CD4-positive, alpha-beta T cell treated with Interleukin-12 subunit alpha and Interleukin-12 subunit beta, for 1 hour (primary cell): ENCODE measurements at places on chromosomes 16 and 17.

- DNase-seq, result no peak
Observed at GRCh38 chr17:12727881-12728280, 61.4 kb upstream of the ARHGAP44 start.

DNA sequence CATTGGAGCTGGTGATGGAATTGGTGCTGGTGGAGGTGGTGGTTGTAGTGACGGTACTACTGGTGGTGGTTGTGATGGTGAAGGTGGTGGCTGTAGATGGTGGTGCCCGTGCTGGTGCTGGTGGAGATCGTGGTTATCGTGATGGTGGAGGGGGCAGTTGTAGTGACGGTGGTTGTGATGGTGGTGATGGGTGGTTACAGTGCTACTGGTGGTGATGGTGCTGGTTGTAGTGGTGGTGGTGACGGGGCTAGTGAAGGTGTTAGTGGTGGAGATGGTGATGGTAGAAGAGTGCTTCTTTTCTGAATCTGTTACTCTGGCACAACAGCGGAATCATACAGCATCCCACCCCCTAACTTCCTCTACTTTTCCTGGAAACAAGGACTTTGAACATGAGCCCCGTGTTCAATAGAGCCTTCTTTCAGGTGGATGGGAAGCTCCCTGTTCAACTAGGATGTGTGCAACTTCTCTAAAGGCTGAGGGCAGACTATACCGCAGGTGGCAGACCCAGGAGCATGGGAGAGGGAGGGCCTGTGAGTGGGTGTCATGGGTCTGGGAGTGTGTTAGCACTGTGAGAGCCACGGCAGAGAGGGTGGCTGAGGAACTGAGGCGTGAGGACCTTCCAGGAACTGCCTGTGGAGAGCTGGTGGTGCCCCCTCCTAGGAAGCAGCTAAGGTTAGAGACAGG is 8.2 kb downstream of the TBX21 start:
- DNase-seq, result peak; percentile 56

- DNase-seq, result no peak
Observed at GRCh38 chr16:66204756-66205155, 161.7 kb upstream of the CDH5 start.

DNA sequence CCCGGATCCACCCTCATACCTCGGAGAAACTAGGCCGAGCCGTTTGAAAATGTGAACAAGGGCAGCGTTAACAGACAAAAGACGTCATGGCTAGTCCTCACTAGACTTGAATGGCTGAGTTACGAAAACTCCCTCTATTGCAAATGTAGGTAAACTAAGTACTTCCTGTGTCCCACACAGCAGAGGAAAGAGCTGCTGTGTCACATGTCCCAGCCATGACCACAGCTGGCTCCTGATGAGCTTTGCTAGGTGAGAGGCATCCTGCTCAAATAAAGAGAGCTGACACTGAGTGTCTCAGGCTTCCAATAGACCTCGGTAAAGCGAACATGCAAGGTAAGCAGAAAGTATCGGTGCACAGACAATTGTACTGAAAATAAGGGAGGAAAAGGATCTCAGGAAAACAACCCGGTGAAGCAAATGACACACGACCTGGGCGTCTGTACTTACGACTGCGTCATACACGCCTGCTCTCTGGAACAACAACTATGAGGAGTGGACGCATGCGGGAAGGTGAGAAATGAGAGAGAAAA is 26.0 kb downstream of the TMEM204 start:
- peak; percentile 37 for DNase-seq

- DNase-seq, result no peak
Observed at GRCh38 chr16:4771646-4772045, 4.7 kb upstream of the ZNF500 start.

DNA sequence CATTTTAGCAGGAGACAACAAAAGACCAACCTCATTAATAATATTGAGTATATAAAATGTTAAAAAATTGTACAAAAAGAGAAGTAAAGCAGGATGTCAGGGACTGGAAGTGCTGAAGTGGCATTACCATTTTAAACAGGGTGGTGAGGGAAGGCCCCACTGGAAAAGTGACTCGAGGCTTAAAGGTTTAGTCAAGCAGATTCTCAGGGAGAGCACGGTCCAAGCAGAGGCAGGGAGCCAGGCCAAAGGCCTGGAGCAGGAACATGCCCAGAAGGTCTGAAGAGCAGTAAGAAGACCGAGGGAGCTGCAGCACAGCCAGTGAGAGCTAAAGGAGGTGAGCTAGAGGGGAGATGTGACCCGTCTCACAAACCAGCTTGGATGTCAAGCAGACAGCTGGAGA is 7.6 kb downstream of the XPO6 start:
- DNase-seq, result no peak

GRCh38 chr17:35930211-35931065 is at the start of gene RDM1:
RDM1 (minus strand) TSS chr17:35930773; CDS start chr17:35930727, 46 bp downstream.
- DNase-seq, result peak; percentile 84
